ENCODE measurements at places on chromosomes 1 and 21.

DNA sequence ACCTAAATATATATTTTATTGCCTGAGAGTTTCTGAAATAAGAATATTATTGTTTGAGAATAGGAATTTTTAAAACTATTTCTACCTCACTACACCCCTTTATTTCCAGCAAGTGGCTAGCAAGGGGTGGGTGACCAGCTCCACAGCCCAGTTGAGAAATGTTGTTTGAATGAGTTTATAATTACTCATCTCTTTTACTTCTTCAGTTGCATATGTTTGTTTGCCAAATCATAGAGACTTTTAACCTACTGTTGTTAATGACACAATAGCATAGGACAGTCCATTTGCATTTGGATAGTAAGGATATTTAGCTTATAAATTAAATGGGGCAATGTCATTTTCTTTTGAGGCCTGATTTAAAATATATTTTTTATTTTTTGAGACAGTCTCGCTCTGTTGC, 127.8 kb downstream of the NRDC start:
- no peak for DNase-seq

DNA sequence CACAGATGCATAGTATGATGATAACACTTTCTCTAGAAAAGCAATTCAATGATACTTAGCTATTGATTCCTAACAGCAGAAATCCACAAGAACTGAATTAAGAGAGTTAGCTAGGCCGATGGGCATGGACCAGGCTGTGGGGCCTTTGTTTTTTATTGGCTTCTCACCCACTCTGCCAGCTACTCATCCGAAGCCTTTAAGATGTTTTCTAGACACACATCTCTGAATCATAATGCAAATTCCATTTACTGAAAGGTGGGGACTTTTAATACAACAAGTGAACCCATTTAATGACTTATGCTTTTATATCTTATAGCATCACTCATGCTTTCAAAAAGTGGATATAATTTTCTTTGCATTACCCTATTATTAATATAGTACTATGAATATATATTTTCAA, 170.2 kb downstream of the RUNX1 start:
- DNase-seq = no peak

DNA sequence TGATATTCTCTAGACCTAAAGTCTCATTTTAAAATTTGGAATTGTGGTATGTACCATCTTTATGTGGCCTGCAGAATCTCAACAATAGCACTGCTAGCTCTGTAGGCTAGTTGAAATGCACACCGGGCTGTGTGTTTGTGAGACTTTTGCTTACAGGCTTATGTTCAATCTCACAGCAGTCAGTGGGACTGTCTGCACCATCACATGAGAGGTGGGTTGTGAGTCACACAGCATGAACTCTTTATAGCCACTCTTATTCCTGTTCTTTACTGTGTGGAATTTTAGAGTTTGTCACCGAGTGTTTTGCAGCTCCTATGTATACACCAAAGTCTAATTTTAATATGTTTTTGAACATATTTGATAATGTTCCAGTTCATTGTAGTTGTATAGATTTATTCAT, 74.6 kb downstream of the RASAL2 start:
- DNase-seq = no peak

DNA sequence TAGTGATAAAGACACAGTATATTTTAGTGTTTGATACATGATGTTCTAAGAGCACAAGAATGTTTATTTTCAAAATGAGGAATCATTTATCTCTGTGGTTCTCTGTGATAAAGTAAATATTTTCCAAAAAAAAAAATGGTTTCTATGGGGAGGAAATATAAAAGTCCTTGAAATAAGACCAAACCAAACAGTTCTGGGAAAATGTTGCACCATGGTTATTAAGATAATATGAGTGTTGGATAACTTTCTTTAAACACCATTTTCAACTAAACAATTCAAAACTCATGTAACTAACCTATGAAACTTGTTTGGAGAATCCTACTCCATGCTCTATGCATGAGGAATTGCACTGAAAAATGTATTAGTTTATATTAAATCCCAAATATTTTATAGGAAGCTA, 184.6 kb downstream of the KCNT2 start:
- no peak for DNase-seq

- DNase-seq = no peak
These were observed 44.2 kb downstream of the WLS start for GRCh38 chr1:68188060-68188538.

DNA sequence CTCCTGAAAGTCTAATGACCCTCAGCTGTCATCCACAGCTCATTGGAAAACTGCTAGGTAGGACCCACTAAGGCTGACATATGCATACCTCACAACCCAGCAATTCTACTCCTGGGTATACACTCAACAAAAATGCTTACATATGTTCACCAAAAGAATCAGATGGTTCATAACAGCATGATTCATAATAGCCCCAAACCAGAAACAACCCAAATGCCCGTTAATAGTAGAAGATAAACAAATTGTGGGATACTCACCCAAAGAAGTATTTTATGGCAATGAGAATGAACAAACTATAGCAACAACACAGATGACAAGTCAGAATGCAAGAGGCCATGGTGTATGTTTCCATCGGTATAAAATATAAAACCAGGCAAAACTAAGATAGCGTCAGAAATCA, 124.6 kb downstream of the HLCS start:
- no peak for DNase-seq

DNA sequence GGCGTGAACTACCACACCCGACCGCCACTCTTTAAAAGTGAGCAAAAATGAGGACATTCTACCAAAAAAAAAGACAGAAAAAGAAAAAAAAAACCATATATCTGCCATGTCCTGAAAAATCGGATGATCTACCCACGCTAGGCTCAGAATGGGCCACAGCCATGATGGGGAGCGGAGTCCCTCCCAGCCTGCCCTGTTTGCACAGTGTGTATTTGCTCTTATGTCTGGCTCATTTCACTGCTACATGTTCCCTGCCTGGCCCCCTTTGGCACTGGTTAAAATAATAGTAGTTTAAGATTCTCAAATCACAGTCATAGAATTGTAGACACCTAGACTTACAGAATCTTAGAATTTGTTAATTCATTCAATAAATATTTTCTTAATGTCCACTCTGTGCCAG, 121.9 kb downstream of the PTPRU start:
- DNase-seq = no peak

DNA sequence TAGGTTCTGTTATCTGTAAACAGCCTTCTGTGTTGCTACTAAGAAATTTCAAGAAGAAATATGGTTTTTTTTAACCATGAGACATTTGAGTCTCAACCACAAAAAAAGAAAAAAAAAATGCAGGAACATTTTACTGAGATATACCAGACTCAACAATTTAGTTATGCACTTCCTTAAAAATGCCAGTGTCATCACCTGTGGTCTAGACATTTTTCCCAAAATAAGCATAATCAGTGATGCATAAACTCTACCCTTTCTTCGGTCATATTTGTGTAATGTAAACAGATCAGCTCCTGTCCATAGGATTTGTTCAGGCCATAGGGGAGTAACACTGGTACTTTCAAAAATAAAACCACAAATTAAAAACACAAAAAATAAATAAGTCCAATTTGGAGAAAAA, 122.6 kb upstream of the TNFSF4 start:
- DNase-seq = no peak

DNA sequence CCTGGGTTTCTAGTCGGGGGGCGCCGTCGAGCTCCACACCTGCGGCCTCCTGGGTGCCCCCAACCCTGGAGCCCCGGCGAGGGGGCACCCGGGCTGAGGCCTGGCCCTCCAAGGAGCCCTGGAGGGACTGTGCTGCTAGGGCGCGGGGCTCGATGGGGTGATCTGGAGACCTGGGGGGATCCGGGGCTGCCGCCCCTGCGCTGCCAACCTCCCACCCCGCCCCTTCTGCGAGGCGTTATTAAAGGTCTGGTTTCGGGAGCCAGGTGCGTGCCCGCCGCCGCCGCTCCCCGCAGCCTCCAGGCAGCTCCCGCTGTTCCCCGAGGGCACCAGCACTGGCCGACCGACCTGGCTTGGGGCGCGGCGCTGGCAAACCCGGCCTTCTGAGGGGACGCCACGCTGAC, 746 bp upstream of the POFUT2 start:
- DNase-seq = no peak

GRCh38 chr1:167152192-167152876, 58.5 kb downstream of the STYXL2 start:
- no peak for DNase-seq
